ENCODE measurements at places on chromosomes 13 and 19.

GRCh38 chr13:63128716-63129115 lies 1713.1 kb upstream of the PCDH20 start:
- DNase-seq: no peak

- DNase-seq: no peak
These were observed 233.6 kb downstream of the PCDH9 start for GRCh38 chr13:66996503-66996902.

DNA sequence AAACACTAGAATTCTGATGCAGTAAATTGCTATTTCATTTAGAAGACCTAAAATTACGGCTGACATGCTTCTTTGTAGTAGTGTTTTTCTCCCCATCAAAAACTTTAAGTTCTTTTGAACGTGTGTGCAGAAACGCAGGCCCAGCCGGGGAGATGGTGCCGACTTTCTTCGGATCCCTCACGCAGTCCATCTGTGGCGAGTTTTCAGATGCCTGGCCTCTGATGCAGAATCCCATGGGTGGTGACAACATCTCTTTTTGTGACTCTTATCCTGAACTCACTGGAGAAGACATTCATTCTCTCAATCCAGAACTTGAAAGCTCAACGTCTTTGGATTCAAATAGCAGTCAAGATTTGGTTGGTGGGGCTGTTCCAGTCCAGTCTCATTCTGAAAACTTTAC lies 98.3 kb downstream of the TNFRSF19 start:
- no peak for DNase-seq

DNA sequence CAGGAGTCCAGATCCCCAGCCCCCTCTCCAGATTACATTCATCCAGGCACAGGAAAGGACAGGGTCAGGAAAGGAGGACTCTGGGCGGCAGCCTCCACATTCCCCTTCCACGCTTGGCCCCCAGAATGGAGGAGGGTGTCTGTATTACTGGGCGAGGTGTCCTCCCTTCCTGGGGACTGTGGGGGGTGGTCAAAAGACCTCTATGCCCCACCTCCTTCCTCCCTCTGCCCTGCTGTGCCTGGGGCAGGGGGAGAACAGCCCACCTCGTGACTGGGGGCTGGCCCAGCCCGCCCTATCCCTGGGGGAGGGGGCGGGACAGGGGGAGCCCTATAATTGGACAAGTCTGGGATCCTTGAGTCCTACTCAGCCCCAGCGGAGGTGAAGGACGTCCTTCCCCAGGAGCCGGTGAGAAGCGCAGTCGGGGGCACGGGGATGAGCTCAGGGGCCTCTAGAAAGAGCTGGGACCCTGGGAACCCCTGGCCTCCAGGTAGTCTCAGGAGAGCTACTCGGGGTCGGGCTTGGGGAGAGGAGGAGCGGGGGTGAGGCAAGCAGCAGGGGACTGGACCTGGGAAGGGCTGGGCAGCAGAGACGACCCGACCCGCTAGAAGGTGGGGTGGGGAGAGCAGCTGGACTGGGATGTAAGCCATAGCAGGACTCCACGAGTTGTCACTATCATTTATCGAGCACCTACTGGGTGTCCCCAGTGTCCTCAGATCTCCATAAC lies at the start of gene APOE:
TSS of gene APOE (plus strand) at position 360 of the 724 bp plus-strand sequence. CDS start 829 bp downstream, outside the sequence.
- no peak for DNase-seq

GRCh38 chr13:98450026-98450425 lies 126.9 kb downstream of the STK24 start:
- no peak for DNase-seq

DNA sequence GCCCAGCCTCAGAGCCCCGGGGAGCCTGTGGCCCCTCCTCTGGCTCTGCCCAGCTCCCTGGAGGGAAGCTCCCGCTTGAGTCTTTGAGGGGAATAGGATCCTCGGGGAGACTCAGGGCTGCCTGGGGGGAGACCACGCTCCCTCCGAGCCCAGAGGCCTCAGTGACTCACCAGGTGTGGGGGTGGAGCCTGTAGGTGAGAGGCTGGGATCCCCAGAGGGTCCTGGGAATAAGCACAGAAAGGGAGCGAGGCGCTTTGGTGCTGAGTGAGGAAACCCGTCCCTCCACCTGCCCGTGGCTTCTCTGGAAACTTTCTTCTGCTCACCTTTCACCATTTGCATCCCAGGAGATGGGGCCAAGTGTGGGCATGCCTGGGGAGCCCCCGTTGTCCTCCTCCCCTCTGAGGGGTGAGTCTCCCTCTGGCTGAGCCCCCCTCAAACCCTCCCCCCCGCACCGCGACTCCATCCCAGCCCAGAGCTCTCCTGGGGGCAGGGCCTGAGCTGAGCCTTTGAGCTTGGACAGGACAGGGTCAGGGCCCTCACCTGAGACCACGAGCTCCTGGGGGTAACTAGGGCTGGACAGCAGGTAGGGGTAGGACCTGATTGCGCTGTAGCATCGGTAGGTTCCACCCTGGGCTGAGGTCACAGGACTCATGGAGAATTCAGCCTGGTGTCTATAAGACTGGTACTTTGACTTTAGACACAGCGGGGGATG lies 2.7 kb downstream of the LILRB5 start:
- no peak for DNase-seq

DNA sequence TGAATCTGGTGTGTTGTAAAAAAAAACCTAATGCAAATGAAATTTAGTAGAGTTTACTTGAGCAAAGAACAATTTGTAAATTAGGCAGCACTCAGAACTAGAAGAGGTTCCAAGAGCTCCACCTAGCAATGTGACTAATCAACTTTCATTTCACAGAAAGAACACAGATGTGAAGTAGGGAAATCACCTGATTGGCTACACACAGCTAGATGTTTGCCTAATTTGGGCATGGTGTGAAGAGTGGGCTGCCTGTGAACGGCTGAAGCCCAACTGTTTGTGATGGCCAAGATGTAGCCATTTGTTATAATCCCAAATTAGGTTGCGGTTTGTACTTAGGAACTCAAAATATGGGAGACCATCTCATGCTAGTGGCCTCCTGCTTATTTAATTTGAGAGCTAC lies 724.4 kb upstream of the SLITRK5 start:
- no peak for DNase-seq

- no peak for DNase-seq
These were observed 7.1 kb upstream of the SHFL start for GRCh38 chr19:10079031-10079453.

GRCh38 chr19:16355293-16356043 lies 30.8 kb downstream of the KLF2 start:
- no peak for DNase-seq

DNA sequence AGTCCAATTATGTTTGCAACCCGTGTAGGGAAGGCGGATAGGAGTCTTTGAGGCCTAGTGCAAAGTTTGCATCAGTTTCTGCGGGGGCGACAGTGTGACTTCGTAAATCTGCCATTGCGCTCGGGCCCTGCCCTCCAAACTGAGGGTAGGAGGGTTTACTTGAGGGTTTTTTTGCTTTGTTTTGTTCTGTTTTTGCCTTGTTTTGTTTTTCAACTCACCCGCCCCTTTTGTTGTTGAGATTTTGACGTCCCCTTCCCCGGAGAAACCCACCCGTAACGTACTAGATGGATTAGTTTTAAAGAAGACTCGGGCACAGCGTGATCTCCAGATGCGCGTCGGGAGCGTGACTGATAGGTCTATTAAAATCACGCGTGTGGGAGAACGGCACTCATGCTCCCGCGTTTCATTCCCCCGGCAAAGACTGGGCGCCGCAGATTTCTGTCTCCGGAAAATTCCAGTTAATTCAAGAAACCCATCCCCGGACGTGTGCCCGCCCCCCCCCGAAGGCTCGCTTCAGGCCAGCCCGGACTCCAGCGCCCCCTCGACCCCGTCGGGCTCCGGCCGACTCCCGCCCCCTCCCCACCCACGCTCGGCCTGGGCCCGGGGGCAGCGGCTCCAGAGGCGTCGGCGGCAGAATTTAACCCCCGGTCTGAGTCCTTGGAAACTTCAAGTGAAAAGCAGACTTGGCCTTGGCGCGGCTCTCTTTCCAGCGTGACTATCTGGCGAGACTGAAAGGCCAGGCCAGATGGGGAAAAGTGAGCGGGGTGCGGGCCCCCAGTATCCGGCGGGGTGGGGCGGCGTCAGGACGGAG lies 5.0 kb downstream of the SOX1 start:
- DNase-seq: peak; percentile 54

- DNase-seq: no peak
These were observed 34.2 kb upstream of the ARGLU1 start for GRCh38 chr13:106602178-106602577.

- no peak for DNase-seq
These were observed 572.5 kb upstream of the SLC10A2 start for GRCh38 chr13:103638706-103639105.

DNA sequence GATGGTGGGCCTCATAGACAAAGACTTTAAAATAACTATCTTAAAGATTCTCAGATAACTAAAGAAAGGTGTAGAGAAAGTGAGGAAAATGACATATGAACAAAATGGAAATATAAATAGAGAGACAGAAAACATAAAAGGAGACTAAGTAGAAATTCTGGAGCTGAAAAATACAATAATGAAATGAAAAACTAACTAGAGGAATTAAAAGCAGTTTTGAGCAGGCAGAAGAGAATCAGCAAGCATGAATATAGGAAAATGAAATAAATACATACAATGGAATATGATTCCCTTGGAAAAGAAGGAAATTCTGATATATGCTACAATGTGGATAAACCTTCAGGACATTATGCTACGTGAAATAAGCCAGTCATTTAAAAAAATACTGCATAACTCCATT lies 3.9 kb downstream of the EEF1AKMT1 start:
- no peak for DNase-seq

DNA sequence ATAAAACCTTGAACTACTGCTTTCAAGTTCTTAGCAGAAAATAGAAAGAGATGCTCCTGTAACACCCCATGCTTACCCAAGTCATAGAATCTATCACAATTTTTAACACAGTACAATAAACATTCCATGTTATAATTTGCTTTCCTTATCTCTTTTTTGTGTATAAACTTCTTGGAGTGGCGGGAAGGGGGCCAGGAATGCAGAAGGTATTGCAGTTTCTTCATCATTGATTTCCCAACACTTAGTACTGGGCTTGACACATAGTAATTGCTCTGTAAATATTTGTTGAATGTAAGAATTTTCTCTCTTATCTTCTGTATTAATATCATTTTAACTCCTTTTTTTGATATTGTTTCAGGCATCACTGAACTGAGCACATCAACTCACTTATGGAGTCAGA lies 535.8 kb downstream of the KCTD12 start:
- no peak for DNase-seq

DNA sequence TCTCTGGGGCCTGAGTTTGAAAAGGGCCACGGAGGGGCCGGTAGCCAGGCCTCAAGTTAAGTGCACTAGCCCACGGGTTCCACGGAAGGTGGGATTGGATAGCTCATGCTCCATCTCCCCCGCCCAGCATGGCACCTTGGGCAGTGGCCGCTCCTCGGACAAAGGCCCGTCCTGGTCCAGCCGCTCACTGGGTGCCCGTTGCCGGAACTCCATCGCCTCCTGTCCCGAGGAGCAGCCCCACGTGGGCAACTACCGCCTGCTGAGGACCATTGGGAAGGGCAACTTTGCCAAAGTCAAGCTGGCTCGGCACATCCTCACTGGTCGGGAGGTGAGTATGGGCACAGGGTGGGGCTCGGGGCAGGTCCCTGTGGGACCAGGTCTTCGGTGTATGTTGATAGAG lies 7.8 kb downstream of the MARK4 start:
- DNase-seq: no peak

- peak; percentile 84 for DNase-seq
These were observed at the start of gene GPC5 for GRCh38 chr13:91398413-91399188. Gene GPC5 (plus strand): TSS chr13:91398621.

GRCh38 chr19:51552996-51553725 lies 17.9 kb upstream of the ZNF175 start:
- DNase-seq: peak; percentile 57

- DNase-seq: no peak
These were observed 108.9 kb downstream of the ZAR1L start for GRCh38 chr13:32206097-32206740.

- no peak for DNase-seq
These were observed 31.3 kb downstream of the GRIK5 start for GRCh38 chr19:42038666-42039065.

GRCh38 chr13:67238277-67238859 lies 8.2 kb upstream of the PCDH9 start:
- DNase-seq: peak; percentile 54

DNA sequence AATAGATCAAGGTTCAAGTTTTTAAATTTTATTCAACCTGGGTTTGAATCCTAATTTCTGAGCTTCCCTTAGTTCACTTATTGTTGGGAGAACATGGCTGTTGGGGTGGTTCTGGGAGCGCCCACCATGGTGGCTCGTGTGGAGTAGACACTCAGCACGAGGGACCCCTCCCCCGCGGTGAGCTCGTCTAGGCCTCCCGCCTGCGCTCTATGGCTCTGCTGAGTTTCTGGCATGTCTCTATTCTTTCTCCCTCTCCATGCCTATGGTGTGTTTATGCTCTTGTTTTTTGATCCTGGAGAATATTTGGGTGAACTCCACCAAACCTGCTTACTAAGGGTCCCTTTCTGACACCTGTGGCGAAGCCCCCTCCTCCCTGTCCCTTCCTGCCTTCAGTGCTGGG lies 1.6 kb upstream of the EPN1 start:
- no peak for DNase-seq

DNA sequence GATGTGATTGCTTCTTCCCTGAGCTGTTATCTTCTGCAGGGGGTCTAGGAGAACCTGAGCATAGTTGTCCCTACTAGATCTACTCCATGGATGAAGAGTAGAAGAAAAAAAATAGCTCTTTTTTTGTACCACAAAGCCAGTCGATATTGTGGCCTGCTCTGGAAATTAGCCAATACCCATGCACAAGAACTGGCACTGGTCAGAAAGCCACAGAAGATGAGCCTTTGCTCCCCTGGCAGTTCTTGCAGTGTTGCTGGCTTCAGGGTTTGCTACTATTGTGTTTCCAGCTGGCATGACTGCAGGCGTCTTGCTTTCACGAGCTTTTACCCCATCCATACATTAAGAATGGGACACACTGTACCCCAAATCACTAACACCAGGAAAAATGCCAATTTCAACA lies 547.7 kb upstream of the KLF12 start:
- no peak for DNase-seq

DNA sequence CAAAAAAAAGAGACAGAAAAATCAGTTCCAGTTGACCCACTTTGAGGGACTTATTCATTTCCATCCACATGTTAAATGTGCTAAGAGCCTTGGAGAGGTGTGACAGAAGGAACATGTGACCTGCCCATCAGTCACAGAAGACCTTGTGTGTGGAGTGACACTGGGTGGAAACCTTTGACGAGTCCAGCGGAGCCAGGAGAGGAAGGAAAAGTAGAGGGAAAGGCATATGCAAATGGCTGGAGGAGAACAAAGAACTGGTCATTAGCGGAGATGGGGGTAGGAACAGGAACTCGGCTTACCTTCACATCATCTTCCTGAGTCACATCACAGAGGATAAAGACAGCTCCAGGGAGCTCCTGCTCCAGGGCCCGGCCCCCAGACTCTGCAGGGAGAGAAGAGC lies 2.3 kb downstream of the HSD17B14 start:
- no peak for DNase-seq

Measured in brain (organoid and tissue), 16 donors.